T-helper 1 cell (primary cell): ENCODE measurements at places on chromosomes 12 and 14.

DNA sequence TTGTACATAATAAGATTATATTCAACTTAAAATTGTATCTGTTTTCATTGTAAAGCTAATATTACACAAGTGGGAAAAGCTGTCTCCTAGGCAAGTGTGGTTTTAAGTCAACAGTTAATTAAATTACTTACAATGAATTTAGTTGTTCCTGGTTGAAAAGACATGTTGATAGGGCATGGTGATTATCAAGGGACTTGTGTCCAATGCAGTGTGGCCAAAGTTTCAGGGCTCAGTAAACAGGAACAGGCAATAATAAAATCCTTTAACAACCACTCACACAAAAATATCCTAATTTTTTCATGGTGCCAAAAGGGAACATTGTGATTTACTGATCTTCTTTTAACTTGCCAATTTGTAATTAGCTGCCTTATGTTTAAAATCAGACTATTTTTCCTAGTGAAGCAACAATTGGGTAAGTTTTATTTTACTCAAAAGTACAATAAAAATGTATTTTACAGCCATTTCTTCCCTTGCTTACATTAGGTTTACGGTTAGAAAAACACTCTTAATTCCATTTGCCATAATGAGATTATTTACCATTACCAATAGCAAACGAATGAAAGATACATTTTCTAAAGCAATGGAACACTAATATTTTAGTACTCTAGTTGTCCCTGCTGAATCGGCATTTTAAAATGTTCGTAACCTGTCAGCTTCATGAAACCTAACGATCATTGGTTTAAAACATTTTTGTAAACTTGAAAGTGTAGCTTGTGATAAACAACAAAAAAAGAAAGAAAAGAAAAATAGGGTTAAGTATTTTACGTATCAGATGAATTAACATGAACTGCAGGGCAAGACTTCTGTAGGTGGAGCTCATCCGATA lies 1.8 kb upstream of the WNK1 start:
- DNase-seq, result no peak

DNA sequence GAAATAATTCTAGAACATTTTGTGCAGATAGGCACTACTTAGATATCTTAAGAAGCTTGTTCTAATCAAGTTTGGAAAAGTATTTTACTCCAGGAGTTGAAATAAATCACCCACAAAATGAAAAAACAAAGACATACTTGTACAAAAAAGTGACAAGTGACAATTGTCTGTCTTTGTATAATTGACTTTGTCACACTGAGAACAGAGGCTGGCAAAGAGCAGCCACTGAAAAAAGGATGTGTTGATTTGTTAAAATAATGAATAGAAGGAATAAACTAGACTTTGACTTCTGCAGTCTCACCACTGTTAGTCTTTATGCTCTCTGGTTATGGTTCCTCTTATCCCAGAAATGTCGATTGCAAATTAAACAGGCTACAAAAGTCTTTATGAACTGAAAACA lies 77.6 kb downstream of the PTPRR start:
- no peak for DNase-seq

DNA sequence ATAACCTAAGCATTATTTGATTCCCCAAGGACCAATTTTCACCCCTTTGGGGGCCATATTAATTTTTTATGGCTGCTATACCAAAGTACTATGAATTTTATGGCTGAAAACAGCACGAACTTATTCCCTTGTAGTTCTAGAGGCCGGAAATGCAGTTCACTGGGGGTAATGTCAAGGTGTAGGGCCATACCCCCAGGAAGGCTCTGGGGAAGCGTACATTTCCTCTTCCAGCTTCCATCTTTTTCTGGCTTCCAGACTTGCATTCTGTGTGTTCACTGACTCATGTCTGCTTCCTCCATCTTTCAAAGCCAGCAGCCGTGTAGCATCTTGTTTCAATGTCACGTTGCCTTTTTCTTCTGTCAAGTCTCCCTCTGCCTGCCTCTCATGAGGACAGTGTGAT lies 133.5 kb downstream of the BICD1 start:
- DNase-seq, result no peak

- DNase-seq, result no peak
These were observed 127.4 kb upstream of the KRR1 start for GRCh38 chr12:75638792-75639191.

DNA sequence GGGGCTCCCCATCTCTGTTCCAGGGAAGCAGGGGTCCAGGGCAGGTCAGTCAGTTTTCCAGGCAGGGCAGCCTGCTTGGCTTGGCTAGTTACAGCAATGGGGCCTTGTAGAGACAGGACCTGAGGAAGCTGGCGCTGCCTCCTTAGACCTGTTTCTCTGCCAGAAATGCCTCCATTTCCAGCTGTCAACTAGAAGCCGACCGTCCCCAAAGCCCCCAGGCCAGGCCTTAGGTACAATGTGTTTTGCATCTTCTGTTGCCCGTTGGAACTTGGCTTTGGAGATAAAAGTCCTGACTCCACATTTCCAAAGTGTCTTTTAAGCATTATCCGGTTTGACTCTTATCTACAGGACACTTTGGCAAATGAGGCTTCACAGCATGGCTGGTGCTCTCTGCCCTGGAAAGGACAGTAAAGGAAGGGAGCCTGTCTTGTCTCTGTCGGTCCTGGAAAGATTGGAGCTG lies 42.6 kb downstream of the KRT80 start:
- no peak for DNase-seq

DNA sequence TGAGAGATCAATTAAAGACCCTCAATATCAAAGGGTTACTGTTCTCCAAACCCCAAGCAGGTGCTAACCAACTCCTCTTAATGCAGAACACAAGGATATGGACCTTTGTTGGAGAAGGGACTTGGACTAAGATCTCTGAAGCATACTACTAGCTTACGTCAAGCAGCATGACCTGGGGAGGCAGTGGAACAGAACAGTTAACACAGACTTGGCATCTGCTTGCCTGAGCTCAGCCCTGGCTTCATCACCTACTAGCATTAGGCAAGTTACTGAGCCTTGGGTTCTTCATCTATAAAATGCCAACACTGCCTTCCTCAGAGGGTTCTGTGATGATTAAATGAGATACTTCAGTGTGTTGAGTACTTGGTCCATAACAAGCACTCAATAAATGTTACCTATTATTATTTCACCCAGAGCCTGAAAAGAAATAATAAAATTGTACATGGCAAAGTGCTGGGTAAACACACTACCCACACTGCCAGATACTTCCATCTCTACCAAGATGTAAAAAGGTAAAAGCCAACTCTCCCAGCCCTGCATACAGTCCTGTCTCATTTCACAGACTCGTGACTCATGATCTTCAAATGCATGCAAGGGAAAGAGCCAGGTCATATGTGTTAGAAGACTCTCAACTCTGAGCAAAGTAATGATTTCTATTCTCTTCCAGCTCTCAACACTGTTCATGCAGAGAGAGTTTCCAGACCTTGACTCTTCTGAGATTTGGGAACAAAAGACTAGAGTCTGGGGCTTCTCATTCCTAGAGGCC lies 39.7 kb downstream of the FMNL3 start:
- DNase-seq, result no peak

DNA sequence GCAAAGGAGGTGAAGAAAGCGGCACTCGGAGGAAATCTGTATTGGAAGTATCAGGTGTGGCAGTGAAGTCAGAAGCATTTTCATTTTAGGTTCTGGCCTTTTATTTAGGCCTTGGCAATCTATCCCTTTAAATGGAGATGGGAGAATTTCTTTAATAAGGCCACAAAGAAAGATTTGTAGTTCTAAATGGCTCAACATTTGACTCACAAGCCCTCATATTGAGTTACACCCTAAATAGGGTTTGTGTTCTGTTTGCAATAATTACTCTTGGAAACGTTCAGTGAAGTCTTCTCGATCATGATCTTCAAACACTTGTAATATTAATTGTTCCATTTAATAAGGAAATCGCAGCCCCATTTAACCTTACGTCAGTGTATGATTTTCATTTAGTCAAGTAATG lies 25.3 kb upstream of the TMEM260 start:
- DNase-seq, result no peak

GRCh38 chr14:68675233-68675577 lies 117.7 kb downstream of the ZFP36L1 start:
- DNase-seq, result no peak

DNA sequence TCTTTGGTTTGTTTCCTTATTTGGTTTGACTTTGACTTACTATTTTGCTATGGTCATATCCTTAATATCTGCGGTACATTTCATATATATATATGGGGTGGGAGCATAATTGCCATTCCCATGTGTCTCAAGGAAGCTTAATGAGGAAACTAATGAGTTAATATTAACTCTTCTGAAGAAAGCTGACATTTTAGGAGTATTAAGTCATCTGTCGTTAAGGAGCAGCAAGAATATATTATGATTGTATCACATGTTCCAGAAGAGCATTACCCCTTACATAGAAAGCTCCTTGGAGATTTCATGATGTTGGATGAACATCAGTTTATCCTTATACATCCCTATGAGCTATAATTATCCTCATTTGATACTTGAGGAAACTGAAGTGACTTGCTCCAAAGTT lies 15.6 kb downstream of the DYRK2 start:
- no peak for DNase-seq

- peak; percentile 97 for DNase-seq
These were observed 18.7 kb downstream of the DAD1 start for GRCh38 chr14:22570132-22570949.

- no peak for DNase-seq
These were observed 5.4 kb downstream of the DDN start for GRCh38 chr12:48993787-48994186.

- no peak for DNase-seq
These were observed 108.1 kb downstream of the ZFP36L1 start for GRCh38 chr14:68684466-68685418.

GRCh38 chr12:97148941-97149559 lies 242.0 kb downstream of the NEDD1 start:
- DNase-seq, result peak; percentile 7

GRCh38 chr14:57139173-57139572 lies 129.5 kb downstream of the EXOC5 start:
- DNase-seq, result no peak

GRCh38 chr12:13599176-13599575 lies 382.2 kb downstream of the GRIN2B start:
- DNase-seq, result no peak

DNA sequence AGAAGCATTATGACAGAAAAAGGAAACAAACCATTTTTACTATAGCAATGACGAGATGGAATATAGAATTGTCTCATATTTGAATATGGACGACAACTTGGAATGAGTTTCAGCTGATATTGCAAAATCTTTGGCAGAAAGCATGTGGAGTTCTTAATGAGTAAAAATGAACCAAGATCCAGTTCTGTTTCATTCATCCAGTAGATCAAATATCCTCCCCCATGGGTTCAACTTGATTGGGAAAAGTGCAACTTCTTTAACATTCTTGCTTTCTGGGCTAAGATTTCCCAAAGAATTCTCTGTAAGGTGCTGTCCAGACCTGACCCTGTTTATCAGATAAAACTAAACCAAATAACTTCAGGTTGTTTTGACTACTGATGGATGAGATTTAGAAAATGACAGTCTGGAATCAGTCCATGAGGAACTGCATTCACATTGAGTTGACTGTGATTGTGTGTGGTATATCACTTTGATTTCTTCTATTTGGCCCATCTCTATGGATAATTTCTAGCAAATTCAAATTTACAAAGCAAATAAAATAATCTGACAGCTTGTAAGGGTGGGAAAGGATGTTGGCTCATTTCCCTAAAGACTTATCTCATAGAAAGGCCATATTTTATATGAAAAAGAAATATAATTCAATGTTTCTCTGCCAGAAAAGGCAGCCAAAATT lies 267.4 kb downstream of the ADAMTS20 start:
- no peak for DNase-seq

- no peak for DNase-seq
These were observed 216.2 kb downstream of the ZFP36L1 start for GRCh38 chr14:68576496-68577244.

- no peak for DNase-seq
These were observed 11.4 kb downstream of the CLECL1 start for GRCh38 chr12:9721394-9722092.

DNA sequence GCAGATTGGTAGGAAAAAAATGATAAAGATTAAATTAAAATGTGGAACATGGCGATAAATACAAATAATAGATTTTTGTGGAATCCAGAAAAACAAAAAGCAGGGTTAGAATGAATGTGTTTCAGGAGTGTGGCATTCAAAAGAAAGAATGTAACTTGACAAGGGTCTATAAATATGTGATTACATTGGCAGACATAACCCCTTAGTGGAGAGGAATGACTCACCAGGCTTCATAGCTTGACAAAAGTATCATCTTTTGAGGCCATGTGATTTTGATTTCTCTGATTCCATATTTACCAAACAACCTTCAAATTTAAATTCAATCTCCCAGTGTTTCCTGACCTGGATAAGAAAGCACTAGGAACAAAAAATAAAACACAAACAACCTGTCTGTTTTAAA lies 24.4 kb upstream of the MGST1 start:
- no peak for DNase-seq

- no peak for DNase-seq
These were observed 14.0 kb downstream of the MANSC1 start for GRCh38 chr12:12336049-12336411.

DNA sequence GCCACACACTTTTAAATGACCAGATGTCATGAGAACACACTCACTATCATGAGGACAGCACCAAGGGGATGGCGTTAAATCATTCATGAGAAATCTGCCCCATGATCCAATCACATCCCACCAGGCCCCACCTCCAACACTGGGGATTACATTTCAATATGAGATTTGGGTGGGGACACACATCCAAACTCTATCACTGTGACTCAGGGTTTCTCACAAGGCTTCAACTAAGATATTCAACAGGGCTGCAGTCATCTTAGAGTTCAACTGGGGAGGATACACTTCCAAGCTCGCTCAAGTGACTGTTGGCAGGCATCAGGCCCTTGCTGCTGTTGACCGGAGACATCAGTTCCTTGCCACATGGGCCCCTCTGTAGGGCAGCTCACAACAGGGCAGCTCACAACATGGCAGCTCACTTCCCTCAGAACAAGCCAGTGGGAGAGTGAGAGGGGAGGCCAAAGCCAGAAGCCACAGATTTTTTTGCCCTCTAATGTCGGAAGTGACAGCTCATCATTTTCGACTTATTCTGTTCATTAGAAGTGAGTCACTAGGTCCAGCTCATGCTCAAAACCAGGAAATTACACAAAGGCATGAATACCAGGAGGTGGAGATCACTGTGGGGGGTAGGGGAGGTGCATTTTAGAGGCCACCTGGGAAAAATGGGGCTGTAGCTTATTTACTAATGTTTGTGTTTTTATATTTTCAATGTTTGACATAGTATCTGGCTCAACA lies 50.8 kb upstream of the PTHLH start:
- DNase-seq, result no peak

GRCh38 chr14:102131741-102132140 lies 8.0 kb upstream of the WDR20 start:
- DNase-seq, result no peak

DNA sequence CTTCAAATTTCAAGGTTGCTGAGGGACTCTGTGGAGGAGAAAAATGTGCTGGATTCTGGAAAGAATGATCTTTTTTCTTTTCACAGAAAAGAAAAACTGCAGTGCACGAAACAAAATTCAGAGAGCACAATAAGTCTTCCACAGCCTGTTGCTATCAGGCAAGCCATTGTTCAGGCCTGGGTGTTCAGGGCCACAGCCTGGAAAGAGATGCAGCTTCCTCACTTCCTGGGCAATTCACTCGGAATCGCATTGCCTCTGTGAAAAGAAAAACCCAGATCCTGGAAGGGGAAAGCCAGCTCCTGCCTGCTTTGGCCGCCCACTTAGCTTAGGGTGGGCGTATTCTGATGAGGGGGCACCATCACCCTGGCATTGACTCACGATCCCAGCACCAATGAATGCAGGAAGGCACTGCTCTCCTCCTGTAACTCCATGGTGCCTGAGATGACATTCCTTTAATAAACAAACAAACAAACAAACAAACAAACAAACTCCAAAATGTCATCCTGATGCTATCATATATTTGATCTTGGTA lies 863.9 kb downstream of the BCL11B start:
- no peak for DNase-seq
